Panc1 (cell line): ENCODE measurements at places on chromosomes 12 and 14.

DNA sequence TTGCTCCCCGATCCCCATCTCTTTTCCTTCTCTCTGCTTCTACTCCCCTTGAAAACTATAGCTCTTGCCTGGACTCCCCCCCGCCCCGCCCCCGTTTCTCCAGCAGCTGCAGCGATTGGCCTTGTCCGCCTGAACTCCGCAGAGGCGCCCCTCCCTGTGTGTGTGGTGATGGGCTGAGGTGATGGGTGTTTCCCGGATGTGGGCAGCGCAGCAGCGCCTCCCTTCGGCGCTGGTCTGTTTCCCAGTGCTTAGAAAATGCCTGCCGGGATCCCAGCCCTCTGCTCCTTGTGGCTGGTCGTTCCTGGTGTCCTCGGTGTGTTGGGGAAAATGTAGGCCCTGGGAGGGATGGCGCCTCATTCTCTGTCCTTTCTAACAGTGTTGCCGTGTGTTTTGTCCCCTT, 43.3 kb downstream of the GALNT8 start:
- DNase-seq = no peak

DNA sequence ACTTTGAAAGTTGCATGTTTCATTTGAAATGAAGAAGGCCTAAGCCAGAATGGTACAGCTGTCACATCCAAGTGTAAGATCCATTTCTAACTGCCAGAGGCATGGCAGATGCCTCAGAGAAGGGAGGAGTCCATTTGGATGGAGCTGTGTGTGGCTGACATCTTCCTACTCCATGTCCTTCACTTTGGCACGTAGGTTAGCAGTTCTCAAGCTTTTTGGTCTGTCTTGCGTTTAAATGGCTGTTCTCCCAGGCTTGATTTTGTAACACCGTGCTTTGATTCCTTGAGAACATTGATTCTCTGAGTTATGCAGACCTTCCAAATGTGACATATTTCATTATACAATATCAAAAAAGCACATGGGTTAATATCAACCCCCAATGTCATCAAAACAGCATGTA, 23.4 kb downstream of the EML1 start:
- no peak for DNase-seq

GRCh38 chr14:99035712-99036610, 236.0 kb downstream of the BCL11B start:
- no peak for DNase-seq

DNA sequence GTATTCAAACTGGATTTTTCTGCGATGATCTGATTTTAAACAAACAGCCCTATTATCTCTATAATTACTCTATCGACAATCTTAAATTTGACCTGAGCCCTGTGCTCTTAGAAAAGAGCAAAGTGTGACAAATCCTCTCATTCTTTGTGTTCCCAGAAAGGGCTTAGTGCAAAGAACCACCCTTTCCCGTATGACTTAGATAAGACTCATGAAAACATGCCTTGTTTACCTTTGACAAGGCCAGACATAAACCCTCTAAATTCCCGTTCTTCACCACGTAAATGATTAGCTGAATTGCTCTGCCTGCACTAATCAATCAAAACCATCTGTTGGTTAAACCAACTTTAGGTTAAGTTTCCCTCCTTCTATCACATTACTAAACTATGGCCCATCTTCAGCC, 285.7 kb upstream of the SEL1L start:
- DNase-seq = no peak
